ENCODE measurements at places on chromosomes 6 and 20.

DNA sequence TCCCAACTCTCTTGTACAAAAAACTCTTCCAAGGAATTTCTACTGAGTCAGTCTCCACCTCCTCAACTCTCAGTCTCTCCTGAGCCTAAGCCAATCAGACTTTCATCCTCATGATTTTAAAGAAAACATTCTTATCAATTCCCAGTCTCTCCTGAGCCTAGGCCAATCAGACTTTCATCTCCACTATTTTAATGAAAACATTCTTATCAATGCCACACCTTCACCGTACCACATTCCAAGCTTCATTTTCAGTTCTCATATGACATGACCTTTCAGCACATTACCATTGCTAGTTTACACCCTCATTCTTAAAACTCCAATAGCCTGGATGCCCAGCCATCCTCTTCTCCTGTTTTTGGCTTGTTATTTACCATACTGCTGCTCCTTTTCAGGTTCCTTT, 42.5 kb downstream of the SYNE1 start:
- H3K36me3 ChIP-seq, result peaks cover 2% of the 10 kb centered on the region
- H3K27ac ChIP-seq, result no peak overlapping the region
- DNase-seq, result no peak

DNA sequence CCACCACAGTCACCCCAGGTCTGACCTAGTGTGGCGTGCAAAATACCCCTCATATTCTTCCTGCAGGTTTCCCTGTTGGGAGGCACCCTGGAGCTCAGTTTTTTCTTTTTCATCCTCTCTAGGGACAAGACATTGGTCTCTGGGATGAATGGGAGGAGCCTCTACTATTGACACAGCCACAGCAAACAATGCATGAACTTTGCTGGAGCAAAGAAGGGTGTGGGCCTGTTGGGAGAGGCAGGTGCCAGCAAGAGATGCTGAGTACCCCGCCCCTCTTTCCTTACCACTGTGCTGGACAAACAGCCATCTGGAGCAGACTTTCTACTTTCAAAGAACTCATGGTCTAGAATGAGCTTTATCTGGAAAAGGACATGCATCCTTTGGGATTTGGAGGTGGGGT, 10.1 kb downstream of the TGM3 start:
- peaks cover 5% of the 10 kb centered on the region for H3K4me1 ChIP-seq
- H3K4me3 ChIP-seq, result no peak overlapping the region
- no peak overlapping the region for H3K27ac ChIP-seq
- H3K27me3 ChIP-seq, result peaks cover 27% of the 10 kb centered on the region

DNA sequence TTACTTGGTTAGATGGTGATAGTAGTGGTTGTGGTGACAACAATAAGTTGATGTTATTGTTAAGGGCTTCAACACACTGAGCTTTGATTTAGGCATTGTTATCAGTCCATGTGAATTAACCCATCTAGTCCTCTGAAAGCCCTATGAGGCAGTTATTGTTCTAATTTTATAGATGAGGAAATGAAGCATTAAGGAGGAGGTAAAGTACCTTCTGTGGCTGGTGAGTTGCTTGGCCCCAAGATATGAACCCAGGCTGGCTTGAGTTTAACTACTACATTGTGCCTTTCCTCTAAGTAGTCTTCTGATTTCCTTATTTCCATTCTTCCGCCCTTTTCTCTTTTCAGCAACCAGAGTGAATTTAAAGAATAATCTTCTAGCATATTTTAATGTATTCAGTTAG, 81.7 kb downstream of the QKI start:
- peaks cover 18% of the 10 kb centered on the region for H3K4me1 ChIP-seq
- no peaks in the 10 kb centered on the region for H3K36me3 ChIP-seq
- H3K4me3 ChIP-seq, result no peak overlapping the region
- no peak for DNase-seq
- no peak overlapping the region for H3K27ac ChIP-seq
- no peaks in the 10 kb centered on the region for H3K27me3 ChIP-seq

DNA sequence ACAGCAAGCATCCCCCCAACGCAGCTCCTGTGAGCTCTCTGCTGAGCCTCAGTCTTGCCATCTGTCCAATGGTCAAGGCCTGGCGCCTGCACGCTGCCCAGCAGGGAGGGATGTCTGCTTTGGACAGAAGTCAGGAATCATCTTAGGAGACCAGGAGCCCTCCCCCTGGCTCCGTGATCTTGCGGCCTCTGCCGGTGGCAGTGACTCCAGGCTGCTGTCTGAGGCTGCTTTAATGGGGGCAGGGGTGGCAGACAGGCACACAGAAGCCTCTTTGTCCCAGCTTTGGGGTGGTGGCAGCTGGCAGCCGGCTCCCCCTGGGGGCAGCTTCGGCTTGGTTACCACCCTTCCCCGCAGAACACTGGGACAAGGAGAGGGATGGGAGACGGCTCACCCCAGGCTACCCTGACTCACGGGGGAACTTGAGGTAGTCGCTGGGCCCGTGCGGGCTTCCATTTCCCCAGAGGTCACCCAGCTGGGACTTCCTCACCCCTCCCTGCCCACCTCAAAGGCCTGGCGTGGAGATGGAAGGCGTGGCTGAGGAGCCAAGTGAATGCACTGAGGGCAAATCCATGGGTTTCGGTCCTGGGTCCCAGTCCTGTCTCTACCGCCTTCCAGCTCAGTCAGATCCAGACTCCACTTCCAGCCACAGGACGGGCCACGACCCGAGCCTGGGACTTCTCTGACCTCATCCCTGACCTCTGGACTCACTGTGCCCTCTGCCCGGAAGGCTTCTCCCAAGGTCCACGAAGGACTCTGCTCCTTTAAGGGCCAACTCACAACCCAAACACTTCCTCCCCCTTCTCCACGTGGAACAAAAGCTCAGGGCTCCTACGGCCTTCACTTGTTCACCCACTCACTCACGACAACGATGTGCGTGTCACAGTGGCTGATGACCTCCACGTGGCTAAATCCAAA, 14.8 kb downstream of the PEDS1 start:
- H3K4me3 ChIP-seq, result no peak overlapping the region
- peak overlapping the region; percentile 32 for H3K27ac ChIP-seq
- DNase-seq, result no peak
- H3K36me3 ChIP-seq, result peaks cover 9% of the 10 kb centered on the region

- H3K27ac ChIP-seq, result peak within 1 kb of the TSS; percentile 99
- H3K4me3 ChIP-seq, result peak within 1 kb of the TSS; percentile 99
- H3K27me3 ChIP-seq, result no peaks in the 10 kb centered on the region
- peak; percentile 77 for DNase-seq
- peaks cover 24% of the 10 kb centered on the region for H3K4me1 ChIP-seq
These were observed at the start of gene RBL1 for GRCh38 chr20:37095599-37096414. Gene RBL1 (minus strand): TSS chr20:37095997. CDS start chr20:37095928, 69 bp downstream.

DNA sequence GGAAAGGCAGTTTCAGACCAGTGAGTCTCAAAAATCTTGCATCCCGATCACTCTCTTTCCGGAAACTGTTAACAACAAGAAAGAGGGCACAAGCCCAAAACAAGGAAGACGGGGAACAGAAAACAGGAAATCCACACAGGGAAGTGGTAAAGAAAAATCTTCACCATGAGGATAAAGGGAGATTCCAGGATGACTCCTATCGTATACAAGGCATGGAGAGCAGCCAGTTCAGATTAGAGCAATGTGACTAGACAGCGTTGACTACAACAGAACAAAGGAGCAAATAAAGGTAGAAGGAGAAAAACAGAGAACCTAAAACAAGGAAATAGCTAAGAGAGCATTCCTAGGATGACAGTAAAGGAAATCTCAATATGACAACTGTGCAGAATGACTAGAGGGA, 26.5 kb downstream of the VNN1 start:
- H3K36me3 ChIP-seq, result peaks cover 2% of the 10 kb centered on the region
- H3K27me3 ChIP-seq, result peaks cover 43% of the 10 kb centered on the region
- DNase-seq, result no peak
- H3K27ac ChIP-seq, result no peak overlapping the region

- H3K4me1 ChIP-seq, result peaks cover 26% of the 10 kb centered on the region
- no peak for DNase-seq
- H3K27me3 ChIP-seq, result peaks cover 33% of the 10 kb centered on the region
- no peak overlapping the region for H3K27ac ChIP-seq
- H3K36me3 ChIP-seq, result peaks cover 2% of the 10 kb centered on the region
These were observed 2.2 kb upstream of the ID1 start for GRCh38 chr20:31602779-31603441.

DNA sequence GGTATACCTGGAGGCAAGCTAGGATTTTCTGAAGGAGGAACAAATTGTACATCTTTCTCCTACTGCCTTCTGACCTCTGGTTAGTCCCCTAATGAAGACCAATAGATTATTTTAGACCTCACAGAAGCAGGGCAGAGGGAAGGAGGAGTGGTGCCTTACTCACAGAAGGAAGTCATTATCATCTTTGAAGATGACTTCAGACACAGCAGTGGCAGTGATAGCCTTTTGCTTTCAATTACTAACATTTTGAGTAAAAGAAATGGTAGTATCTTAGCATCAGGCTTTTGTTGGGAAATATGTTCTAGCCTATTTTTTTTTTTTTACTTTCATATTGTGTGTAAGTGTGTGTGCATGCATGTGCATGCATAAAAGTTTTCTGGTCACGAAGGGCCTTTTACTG, 164.2 kb upstream of the PLN start:
- no peak overlapping the region for H3K4me3 ChIP-seq
- no peaks in the 10 kb centered on the region for H3K36me3 ChIP-seq
- no peak for DNase-seq
- no peak overlapping the region for H3K27ac ChIP-seq
- no peaks in the 10 kb centered on the region for H3K27me3 ChIP-seq
